ENCODE measurements at places on chromosomes 7 and 10.
A peak's percentile ranks its signal among the peaks of the same experiment; 100 is the strongest.

DNA sequence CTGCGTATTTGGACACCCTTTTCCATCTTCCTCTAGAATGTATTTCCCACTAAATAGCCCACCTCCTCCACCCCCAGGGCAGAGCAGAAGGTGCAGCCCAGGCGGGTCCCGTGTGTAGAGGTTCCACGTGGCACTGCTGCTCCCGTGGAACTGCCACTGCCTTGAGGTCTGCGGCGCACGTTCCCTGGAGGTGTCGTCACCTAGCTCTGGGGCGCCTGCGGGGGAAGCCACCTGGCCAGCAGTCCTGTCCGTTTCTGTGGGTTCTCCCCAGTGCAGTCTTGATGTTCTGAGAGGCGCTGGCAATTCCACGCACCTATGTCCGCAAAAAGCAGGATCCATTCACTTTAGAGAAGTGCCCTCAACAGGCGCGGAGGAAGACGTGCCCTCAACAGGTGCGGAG, 21.9 kb downstream of the BNIP3 start:
- DNase-seq, result no peak

DNA sequence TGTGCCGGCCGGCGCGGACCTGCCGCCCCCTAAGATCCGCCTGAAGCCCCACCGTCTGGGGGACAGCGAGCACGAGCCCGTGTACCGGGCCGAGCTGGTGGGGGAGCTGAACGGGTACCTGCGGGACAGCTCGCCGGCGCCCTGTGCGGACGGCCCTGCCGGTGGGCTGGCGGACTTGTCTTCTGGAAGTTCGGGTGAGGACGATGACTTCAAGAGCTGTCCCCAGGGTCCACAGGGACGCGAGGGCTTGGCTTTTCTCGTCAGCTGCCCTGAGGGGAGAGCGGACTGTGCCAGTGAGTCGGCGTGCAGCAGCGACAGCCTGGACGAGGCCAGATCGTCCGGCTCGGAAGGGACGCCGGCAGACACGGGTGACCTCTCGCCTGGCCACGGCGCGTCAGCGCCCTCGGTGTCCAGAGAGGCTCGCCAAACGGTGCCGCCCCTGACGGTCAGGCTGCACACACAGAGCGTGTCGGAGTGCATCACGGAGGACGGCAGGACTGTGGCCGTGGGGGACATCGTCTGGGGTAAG, 8.5 kb downstream of the PWWP2B start:
- no peak for DNase-seq

GRCh38 chr7:110964775-110965174, 126.2 kb upstream of the LRRN3 start:
- DNase-seq, result no peak

DNA sequence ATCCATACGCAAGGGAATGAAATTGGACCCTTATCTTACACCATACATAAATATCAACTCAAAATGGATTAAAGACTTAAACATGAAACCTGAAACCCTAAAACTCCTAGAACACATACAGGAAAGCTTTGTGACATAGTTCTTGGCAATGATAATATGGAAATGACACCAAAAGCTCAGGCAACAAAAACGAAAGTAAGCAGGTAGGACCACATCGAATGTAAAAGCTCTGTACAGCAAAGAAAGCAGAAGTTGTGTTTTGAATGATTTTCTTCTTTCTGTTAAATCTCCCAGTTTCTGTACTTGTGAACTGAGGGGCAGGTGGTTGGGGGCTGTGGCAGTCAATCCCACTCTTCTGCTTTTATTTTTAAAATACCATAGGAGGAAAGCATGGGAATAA, 368.4 kb upstream of the PODXL start:
- DNase-seq, result no peak

GRCh38 chr7:112510743-112511110, 29.9 kb downstream of the LSMEM1 start:
- no peak for DNase-seq

DNA sequence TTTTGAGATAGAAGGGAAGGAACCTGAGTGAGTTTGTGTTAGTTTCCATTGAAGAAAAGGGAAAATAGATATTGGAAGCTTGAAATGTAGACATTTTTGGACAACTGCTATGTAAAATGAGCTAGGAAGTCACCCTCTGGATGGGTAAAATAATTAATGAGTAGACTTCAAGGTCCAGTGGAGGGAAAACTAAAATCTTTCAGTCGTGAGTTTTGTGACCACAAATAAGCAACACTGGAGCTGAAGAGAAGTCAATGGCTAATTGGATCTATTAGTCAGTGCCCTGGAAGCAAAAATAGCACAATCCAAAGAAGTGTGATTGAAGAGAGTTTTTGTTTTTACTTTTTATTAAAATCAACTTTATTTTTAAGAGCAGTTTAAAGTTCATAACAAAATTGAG, 123.4 kb downstream of the MYO3A start:
- DNase-seq, result no peak

DNA sequence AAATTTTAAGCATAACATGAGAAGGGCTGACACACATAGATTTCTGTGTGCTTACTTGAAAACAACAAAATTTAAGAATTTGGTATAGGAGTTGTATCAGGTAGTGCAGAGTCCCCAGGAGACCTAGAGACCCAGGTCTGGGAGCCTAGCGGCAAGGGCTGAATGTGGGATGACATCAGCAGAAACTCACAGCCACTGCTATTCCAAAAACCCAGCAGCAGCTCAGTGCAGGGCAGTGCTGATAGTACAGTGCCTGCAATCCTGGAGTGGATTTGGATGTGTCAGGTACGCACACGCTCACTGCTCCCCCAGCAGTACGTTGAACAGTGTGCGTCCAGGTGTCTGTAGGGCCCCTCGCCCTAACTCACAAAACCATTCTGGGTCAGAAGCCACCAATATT, 87.1 kb downstream of the EGFR start:
- no peak for DNase-seq

DNA sequence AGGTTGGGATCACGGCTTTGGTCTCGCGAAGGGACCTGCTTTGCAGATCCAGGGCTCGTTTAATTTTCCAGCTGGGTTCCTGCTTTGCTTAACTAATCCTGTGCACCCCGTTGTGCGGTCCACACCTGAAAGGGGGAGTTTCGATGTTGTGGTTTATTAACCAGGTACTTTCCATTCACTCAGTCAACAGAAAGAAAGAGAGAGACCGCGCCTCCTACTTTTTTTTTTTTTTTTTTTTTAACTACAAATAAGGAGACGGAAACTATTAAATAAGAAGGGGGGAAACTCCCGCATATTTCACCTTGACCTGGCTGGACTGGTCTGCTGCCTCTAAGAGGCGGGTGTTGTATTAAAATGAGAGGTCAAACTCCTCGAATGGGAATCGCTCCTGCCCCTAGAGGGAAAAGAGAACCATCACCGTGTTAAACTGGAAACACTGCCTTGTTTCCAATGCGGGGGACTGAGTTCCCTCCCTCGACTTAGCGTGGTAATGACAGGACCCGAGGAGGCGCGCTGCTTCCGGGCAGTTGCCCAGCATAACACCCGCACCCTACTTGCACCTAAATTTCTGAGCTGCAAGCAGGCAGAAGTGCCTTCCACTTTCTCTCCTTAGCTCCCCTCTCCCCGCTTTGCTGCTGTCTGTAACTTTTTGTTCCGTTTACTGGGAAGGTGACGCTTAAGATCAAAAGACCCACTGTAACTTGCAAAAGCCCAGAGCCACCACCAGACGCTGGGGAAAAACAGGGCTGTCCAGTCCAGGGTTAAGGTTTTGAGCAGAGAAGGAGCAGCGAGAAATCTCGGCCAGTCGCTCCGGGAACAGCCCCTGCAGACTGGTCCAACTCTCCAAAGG, 1.1 kb upstream of the ITGB8 start:
- peak; percentile 21 for DNase-seq

DNA sequence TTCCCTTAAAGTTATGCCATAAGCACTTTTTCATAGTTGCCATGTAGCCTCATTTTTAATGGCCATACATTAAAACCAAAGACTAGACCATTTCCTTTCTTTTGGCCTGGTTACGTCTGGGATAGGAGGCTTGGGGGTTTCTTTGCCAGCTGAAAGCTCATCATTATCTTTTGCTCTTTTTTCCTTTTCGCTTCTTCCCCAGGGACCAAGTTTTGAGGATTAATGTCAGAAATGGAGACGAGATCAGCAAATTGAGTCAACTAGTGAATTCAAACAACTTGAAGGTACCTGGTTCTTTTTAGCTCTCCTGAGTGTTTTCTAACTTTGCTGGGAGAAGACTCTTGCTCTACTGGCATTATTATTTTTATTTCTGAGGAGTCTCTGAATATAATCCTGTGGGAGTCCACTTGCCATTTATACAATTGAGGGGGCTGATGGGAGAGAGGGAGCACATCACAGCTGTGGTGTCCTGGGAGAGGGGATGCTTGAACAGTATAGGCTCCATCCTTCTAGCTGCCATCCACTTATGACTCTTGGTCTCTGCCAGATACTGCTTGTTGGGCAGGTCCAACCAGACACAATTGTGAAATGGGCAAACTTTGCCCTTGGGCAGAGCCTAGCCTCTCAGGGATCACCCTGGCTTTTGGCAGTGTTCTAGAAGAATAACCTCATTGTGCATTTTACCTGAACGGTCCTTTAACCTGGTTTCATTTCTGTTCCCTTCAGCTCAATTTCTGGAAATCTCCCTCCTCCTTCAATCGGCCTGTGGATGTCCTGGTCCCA, 5.8 kb downstream of the CPA4 start:
- no peak for DNase-seq

- no peak for DNase-seq
These were observed 4.4 kb upstream of the VSTM4 start for GRCh38 chr10:49119746-49120145.

GRCh38 chr10:133336577-133337369, at the start of gene CALY:
TSS of gene CALY (minus strand) at chr10:133336896. CDS start at chr10:133328989, 7,907 bp downstream.
- DNase-seq, result peak; percentile 81

DNA sequence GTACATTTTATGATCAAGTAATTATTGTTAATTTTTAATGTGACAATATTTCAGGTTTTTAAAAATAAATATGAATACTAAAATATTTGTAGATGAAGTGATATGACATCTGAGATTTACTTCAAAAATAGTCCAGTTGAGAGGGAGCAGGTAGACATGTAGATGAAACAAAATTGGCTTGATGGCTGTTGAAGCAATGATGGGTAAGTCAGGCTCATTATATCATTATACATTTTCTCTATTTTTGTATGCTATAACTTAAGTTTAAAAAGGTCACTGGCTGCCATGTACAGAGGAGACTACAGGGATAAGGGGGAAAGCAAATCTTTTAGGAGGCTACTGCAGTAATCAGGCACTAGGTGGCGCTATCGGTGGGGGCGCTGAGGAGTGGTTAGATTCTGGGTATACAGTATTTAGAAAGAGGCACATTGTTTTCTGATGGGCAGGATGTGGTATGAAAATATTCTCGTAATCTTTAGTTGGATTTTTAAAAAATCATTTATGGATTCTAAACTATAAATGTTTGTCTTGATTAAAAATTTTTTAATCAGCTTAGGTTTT, 189.8 kb upstream of the IMMP2L start:
- peak; percentile 17 for DNase-seq

Data from naive B cell (primary cell).